ENCODE measurements at places on chromosomes 6 and 20.
A peak's percentile ranks its signal among the peaks of the same experiment; 100 is the strongest.

GRCh38 chr20:62726716-62727583 is 18.3 kb downstream of the NTSR1 start:
- DNase-seq: no peak

- no peak for DNase-seq
Measured at GRCh38 chr6:53033764-53034163, 31.4 kb upstream of the FBXO9 start.

GRCh38 chr6:87378947-87379346 is 28.8 kb upstream of the CFAP206 start:
- no peak for DNase-seq

DNA sequence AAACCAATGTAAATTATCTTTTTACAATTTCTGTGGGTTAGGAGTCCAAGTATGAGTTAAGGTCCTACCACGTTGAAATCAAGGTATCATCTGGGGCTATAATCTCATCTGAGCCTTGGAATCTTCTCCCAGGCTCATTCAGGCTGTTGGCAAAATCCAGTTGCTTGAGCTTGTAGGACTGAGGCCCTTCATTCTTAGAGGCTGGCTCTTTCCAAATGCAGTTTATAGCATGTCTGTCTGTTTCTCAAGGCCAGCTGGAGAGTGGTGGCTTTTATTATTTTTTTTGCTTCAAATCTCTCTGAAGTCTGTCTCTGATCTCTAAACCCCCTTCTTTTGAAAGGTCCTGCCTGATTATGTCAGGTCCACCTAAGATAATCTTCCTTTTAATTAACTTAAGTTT is 177.2 kb upstream of the ASCC3 start:
- DNase-seq: no peak

DNA sequence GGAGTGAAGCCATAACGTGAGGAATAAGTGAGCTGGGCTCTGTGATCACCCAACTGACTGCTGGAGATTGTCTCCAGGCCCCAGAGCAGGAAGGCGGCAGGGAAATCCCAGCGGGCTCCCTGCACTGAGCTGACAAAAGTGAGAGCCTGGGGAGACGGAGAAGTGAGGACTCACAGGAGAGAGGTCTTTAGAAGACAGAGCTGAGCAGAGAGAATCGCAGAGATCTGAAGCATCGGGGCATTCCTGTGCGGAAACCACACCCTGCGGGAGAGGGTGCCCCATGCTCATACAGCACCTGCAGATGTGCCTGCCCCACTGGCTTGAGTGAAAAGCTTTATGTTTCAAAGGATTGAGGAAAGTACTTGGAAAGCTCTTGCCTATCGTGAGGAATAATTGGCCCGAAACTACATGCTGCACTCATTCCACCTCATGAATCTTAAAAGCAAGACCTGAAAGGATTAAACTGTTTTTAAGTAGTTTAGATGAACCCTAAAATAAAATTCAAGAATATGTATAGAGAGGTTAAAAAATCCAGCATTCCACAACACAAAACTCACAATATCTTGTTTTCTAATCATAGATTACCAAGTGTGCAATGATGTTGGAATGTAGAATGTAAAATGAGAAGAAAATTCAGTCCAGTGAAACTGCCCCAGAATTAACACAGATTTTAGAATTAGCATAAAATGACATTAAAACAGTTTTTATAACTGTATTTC is 17.7 kb upstream of the THBS2 start:
- no peak for DNase-seq

DNA sequence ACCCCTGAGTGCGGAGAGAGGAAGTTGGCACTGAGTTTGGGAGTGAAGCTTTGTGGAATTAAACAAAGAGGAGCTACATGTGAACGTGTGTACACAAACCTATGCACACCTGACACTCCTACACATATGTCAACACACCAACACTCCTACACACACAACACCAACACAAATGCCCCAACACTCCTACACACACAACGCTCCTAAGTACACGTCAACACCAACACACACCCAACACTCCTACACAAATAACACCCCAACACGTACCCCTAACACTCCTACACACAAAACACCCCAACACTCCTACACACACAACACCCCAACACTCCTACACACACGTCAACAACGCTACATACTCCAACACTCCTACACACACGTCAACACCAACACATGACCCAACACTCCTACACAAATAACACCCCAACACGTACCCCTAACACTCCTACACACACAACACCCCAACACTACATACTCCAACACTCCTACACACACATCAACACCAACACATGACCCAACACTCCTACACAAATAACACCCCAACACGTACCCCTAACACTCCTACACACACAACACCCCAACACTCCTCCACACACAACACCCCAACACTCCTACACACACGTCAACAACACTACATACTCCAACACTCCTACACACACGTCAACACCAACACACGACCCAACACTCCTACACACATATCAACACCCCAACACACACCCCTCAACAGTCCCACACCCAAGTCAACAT is 40.1 kb upstream of the ZBP1 start:
- no peak for DNase-seq

DNA sequence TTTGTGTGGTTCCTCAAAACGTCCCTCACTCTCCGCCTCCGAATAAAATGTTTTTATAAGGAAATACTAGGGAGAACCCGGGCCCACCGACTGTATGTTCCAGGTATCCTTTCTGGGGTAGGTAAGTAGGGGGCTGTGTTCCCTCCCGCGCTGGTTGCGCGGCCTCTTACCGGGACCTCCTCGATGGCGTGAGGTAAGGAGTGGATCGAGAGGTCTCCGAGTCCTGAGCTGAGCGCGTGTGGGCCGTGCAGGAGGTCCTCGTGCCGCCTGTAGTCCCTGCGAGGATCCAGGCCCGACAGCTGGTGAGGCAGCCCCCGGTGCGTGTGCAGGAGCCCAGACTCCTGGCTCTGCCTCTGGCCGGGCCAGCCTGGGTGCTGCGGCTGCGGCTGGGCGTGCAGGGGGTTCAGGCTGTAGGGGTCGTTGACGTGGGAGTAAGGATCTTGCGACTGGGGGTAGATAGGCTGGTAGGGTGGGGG is 5.1 kb downstream of the TFAP2A start:
- no peak for DNase-seq

GRCh38 chr6:108651340-108652227 is 90.9 kb downstream of the FOXO3 start:
- no peak for DNase-seq

DNA sequence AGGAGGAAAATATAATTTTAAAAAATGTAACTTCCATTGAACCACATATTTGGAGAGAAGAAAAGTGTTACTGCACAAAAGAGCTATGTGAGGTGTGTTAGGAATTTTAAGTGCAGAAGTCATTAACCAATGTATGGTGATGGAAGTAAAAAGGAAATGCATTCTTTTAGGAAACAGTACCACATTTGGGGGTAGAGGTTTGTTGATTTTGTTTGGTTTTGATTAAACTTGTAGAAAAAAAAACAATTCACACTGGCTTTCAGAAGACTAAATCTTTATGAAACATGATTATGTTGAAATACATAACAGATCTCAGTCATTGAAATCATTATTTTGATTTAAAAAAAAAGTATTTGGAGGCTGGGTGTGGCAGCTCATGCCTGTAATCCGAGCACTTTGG is 1287.0 kb upstream of the GJE1 start:
- no peak for DNase-seq

DNA sequence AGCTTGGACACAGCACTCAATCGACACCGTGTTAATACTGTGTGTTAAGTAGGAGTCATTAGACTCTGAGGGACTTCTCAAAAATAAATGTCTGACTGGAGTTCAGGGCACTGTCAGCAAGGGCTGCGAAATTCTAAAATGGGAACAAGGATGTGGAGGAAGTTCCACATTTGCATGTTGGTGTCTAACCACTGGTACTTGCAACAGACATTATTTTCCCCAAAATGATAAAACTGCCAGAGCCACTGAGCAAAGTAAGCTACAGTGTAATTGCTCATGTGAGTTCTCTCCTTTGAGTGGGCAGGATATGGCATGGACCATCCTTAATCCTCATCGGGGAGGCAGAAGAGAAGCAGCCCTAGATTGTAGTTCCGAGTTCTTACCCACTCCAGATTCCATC is 215.9 kb downstream of the SLC24A3 start:
- DNase-seq: no peak

DNA sequence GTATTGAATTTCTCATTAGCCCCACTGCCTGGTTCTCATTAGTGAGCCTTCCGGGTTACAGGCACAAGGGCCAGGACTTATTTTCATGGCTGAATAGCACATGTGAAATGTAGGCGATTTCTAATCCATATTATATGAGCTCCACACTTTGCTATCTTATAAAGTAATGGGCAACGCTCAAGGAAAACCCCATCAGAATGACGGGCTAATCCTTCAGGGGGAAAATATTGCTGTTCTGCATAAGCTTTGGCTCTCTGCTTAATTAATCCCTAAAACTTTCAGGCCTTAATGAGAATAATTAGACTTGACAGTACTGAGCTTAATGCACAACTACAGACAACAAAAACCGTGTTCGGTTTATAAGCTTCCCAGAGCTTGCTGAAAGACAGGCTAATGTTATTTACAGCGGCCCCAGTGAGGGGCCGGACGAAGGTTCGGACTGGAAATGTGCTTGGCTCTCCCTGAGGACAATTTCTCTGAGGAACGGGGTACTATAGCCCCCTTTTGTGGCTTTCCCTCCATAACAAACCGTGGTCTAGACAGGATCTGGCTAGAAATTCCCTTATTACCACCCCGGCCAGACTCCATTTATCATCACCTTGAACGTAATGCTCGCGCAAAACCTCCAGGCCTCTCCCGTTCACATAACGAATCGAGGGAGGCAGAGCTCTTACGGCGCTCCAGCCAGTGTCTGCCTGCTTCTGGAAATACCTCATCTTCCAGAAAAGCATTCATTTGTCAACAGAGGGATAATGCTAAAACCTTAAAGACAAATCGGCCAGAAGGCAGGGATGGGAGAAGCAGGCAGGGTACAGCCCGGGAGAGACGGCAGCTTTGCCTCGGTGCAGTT is 164.5 kb downstream of the CD83 start:
- no peak for DNase-seq

DNA sequence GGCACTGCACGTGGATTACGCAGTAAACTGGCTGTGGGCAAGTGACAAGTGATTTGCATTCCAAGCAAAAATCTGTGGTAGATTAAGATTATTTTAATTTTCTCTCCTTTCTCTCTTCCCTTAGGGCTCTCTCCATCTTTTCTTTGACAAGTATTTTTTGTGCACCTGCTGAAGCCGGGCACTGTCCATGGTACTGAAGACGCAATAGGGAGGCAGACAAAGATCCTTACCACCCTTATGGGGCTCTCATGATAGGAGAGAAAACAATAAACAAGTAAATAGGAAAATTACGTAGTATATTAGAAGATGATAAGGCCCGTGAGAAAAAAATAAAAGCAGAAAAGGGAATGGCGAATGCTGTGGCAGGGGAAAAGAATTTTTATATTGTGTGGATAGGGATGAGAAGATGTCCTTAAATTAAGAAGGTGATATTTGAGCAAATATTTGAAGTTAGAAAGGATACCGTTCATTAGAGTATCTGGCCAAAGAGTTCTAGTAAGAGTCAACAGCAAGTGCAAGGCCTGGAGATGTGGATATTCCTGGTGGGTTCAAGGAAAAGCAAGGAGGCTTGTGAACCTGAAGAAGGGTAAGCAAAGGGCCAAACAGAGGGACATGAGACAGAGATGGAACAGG is 146.0 kb downstream of the LAMP5 start:
- DNase-seq: no peak

- DNase-seq: no peak
Measured at GRCh38 chr20:18754653-18755045, 58.9 kb upstream of the SCP2D1 start.

DNA sequence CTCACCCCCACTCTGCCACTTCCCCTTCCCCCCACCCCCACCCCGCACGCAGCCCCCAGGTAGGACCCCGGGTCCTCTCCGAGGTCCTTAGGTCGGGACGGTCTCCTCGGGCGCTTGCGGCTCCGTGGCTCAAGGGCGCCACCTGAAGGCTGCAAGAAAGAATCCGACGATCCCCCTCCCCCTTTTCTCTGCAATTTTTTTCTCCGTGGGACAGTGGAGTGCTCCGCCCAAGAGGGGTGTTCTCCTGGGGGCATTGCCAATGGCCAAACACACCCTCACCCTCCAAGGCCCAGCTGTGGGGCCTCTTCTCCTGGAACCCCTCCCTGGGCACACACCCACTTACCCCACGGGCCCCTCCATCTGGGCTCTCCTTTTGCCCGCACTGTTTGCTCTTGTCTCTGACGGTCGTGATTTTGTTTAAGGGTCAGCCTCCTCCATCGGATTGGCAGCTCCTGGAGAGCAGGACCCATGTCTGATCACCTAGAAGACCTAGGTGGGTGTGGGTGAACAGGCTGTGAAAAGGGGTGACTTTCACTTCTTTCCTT is 1.1 kb upstream of the TMEM74B start:
- peak; percentile 15 for DNase-seq

DNA sequence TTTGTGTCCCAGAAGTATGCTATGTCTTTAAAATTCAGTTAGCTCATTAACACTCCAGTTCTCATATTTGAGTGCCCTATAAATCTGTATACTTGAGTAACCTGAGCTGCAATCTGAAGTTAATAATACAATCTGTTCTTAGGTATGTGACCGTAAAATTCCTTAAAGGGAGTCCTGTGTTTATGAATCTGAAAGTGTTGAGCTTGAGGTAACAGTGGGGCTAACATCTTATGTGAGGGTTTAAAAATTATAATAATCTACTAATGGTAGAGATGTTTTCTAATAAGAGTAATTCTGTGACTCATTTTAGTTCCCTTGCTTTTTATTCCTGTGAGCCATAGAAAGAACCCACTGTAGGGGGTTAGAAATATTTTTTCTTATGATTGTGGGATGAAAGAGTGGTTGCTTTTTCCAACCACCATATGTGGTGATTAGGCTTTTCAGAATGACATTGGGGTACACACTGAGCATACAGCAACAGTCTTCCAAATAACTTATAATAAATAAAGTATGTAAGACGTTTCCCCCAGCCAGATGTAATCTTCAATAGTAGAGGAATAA is 121.2 kb downstream of the BCKDHB start:
- no peak for DNase-seq

DNA sequence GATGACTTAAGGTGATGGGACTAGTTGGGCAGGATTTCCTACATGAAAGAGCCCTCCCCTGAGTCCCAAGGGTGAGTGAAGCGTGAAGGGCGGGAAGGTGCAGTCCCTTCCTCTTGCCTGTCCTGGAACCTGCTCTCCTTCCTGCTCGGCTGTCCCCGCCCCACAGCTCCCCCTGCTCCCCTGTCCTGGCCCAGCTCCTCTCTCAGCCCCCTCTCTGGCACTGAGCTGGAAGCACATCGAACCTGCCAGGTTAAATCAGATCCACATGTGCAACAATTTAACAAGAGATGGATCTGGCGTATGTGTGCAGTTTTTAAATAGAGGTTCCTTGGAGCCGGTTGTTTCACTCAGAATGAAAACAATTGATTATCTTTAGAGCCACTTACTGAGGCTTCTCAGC is 95.0 kb downstream of the LRFN2 start:
- DNase-seq: no peak

Measured in stimulated activated CD4-positive, alpha-beta T cell treated with anti-CD3 and anti-CD28 coated beads, TNF-alpha, amount 100 ng/mL, for 24 hours (primary cell).